ENCODE measurements at places on chromosomes 5 and 9.

DNA sequence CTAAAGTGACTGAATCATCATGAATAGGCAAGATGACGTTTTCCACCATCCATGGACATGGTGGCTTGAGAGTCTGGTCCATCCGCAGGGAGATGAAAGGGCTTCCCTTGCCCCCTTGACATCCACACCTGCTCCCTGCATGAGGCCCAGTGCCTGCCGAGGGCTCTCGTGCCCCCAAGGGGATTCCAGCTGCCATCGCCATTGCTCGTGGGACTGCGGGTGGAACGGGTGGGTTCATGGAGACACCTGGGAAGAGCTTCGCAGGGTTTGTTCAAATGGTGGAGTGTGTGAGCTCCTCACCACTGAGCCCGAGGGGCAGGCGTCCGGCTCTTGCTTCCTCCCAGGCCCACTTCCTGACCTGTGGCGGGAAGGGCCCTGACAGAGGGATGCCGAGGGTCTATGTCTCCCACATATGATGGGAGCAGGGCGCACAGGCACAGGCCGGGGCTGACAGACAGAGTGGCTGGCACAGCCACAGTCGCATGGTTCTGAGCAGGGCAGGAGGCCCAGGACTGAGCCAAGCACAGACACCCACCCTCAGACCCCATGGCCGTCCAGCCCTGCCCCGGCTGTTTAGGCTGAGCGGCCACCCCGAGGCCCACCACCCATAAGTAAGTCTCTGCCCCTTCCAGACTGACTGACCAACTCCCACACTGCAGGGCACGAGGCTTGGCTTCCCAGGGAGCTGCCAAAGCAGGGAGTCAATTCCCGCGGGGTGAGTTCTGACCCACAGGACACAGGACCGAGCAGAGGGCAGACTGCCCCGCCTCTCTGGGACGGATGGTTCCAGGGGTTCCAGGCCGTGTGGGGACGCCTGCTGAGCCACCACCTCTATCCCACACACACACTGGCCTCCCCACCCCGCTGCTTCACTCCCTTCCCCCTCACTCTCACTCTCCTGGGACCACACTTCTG lies 70.0 kb upstream of the PPP1R26 start:
- DNase-seq = no peak

- no peak for DNase-seq
Observed at GRCh38 chr9:69299826-69300225, 25.2 kb upstream of the ENTREP1 start.

DNA sequence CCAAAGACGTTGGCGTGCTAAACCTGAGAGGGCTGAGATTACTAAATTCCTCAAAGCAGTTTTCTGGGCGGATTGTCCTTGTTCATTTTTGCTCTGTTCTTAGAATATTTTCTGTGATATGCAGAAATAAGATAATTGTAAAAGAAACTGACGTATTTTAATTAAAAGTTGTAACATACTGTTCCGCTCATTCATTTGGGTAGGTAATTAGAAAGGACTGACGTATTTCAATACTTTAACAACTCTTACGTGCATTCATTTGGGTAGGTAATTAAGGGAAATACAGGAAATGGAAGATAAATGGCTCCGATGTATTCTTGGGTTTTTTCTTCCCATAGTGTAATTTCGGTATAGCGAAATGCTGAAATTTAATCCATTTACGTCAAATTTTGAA lies 1.1 kb downstream of the OSTF1 start:
- no peak for DNase-seq

DNA sequence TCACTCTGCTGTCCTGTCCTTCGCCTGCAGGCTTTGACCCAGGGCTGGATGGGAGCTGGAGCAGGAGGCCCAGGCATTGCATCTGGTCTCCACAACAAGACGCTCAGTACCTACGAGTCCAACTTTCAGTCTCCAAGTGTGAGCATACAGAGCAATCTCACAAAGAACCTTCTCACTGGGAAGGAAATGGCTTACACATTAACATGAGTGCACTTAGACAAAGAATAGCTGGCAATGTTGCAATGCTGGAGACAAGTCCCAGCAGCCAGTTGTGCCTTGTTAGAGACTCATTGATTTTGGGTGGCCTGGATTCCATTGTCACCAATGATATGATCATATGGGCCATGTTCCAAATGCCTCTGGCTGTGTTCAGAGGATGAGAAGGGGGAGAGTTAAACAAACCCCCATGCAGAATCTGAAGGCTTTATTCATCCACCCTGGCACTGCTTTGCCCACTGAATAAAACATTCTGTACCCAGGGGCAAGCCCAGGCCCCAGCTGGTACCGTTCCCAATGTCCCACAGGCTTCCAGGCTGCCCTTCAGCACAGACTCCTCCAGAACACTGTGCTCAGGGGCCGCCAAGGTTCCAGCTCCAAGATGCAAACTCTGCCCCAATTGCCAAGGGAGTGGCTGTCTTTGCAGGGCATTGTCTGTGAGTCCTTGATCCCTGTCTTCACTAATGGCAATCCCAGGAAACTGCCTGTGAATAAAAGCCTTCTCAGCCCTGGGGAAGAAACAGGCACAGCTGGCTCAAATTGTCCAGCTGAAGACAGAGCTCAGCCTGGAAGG lies 185.5 kb downstream of the HSD17B3 start:
- no peak for DNase-seq

GRCh38 chr5:93385655-93386054 lies 195.4 kb downstream of the NR2F1-AS1 start:
- no peak for DNase-seq

GRCh38 chr9:132876849-132877248 lies 1.2 kb downstream of the AK8 start:
- DNase-seq = no peak

DNA sequence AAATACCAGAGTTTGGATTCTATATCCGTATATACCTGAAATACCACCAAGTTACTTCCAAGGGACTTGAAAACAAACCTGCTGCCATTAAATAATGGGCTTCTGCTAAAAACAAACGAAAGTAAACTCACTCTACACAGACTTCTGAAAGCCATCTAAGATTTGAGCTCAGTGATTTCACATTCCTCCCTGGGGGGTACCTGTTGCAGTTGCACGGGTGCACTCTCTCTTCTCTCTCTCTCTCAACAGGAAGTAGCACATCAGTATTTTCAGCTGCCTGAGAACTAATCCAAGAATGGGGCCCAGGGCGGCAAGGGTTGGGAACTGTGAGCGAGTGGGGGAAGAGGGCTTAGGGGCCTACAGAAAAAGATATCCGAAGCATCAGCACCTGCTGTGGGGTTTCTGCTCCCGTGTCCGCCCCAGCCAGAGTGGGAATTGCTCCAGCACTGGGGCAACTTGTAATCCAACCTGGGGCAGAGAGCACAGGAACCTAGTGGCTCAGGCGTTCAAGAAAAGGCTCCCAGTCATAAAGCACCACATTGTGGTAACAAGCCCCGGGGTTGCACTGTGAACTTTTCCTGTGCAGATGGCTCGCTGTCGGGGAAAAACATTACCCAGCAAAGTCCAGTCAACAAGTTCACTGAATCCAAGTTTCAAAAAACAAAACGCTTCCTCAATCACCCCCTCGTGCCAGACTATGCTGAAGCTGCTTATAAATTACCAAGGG lies 99.8 kb downstream of the EFNA5 start:
- DNase-seq = peak; percentile 62

- DNase-seq = peak; percentile 62
Observed at GRCh38 chr9:89309608-89310474, 1.2 kb upstream of the CKS2 start.

DNA sequence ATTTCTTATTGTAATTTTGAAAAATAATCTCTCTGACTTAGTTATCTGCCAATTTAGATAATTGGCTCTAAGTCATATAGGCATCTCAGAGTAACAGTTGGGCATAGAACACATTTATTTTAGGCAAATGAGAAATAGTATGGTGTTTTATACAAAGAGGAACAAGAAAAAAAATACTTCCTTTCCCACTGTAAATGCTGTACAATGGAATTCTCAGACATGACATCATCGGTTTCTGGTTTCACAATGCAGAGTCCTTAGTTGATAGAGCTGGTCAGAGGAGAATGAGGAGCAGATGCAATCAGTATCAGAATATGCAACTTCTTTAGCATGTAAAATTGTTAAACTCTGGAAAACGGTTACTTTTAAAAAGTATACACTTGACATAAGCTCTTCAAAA lies 49.4 kb downstream of the PLK2 start:
- no peak for DNase-seq

DNA sequence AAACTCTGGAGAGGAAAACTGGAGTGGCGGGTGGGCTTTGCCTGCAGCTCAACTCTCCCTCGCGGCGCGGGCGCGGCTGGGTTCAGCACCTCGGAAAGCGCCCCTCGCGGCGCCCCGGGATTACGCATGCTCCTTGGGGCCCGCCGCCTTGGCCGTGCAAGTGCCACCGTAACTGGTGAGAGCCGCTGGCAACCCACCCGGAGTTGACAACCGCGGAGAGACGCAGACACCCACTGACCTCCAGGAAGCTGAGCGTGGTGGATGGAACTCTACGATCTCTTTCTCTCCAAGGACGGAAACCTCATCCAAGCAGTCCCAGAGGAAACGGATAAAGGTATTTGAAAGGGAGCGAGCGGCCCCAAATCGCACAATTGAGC lies 194 bp upstream of the RXFP3 start:
- DNase-seq = peak; percentile 75

DNA sequence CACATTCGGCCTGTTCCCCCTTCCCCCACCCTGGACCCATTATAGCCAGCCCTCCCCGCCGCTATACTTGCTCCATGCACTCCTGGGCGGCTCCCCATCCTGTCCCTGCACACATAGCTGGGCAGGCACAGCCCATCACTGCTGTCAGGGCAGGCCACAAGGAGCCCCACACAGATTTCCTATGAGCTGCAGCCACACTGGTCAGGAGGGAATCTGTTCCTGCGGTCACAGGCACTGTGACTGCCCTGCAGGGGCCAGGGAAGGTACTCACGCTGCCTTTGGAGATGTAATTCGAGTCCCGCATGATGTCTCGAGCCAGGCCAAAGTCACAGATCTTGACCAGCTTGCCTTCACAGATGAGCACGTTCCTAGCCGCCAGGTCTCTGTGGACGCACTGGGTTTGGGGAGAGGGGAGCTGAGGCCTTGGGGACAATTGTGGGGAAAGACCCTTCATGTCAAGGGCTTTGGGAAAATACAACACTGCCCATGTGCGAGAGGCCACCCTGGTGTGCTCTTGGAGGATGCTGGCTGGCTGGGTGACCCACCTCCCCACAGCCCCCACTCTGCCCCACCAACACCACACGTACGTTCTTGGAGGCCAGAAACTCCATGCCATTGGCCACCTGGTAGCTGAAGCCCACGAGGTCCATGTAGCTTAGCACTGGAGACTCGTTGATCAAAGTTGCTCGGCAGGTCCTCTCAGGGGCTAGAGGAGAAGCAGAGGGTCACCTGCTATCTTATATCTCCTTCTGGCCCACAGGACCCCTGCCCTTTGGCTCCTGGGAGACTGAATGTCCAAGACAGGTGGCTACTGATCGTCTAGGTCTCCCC lies 34.5 kb upstream of the CSF1R start:
- DNase-seq = no peak

DNA sequence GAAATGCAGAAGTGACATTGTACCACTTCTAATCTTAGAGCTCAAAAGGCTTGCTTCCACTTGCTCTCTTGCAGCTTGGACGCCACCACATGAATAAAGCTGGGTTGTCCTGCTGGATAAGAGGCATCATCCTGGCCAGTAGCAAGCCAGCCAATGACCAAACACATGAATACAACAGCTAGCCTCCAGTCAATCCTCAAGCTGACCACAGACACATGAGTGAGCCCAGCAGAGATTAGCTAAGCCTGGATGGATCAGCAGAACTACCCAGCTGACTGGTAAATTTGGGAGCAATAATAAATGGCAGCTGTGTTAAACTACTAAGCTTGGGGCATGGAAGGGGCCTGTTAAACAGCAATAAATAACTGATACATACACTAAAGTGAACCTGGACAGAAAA lies 121.1 kb upstream of the SLC12A2 start:
- DNase-seq = no peak

DNA sequence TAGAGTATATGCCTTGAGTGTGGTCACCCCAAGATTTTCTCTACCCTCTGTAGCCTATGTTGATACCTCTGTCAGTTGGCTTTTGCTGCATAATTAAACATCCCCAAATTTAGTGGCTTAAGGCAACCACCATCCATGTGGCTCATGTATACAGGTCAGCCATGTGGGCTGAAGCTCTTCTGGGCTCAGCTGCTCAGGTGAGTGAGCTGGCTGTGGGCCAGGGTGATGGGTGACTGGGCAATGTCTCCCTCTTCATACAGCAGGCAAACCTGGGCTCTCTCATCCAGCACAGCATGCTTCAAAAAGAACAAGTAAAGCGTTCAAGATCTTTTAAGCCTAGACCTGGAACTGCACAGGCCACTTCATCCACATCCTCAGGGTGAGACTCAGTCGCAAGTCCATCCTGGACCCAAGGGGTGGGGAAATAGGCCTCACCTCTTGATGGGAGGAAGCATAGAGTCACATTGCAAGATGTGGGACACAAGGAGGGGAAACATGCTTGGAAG lies 188.2 kb upstream of the TAS2R1 start:
- no peak for DNase-seq

DNA sequence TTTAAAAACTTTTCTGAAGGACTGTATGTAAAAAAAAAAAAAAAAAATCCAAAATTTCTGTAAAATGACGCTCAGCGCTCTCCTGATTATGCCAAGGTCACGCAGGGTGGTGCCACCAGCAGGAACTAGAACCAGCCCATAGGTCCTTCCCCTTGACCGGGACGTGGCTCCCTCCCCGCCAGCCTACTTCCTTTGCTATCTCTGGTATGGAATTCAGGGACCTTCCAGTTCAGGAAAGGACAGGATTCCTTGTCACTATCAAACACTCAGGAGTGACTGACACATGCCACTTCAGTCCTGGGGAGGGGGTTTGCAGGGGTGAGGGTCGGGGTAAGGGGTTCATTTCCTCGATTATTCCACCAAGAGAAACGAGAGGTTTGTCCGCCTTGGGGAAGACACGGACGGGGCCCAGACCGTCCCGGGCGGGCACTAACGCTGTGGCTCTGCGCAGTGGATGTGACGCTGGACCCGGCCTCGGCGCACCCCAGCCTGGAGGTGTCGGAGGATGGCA lies 18.8 kb downstream of the BTNL9 start:
- no peak for DNase-seq

DNA sequence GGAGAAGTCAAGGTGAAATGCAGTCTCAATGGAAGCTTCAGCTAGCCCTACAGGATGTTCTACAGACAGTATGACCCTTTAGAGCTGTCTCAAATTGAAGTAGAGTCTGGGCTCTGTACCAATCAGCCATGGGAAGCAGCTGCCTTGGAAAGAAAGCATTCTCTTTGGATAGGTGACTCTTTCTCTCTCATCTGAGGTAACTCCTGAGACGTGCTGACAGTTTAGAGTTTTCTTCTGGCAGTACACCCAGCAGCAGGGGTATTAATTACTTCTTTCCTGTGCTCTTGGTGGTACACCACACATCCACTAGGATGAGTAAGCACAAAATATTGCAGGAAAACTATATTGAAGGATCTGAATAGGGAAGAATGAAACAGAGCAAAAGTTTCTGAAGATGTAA lies 329.6 kb upstream of the RGMB start:
- no peak for DNase-seq

- no peak for DNase-seq
Observed at GRCh38 chr9:124254261-124254682, 3.5 kb upstream of the NEK6 start.

- DNase-seq = no peak
Observed at GRCh38 chr5:160071516-160071915, 47.7 kb downstream of the PWWP2A start.

Data from activated CD8-positive, alpha-beta memory T cell treated with anti-CD3 and anti-CD28 coated beads for 24 hours (primary cell).